ENCODE measurements at places on chromosomes 16 and 17. TPM values are rescaled to one million over a fixed set of nuclear protein-coding genes. Genes with fewer than 3 reads are reported as not detected.
A peak's percentile ranks its signal among the peaks of the same experiment; 100 is the strongest.

KRT39 gene
- not detected for polyA plus RNA-seq

CDH15 gene
- not detected for polyA plus RNA-seq

G6PC1 gene
- not detected for polyA plus RNA-seq

CAPNS2 gene
- not detected for polyA plus RNA-seq

TP53TG3F gene
- not detected for polyA plus RNA-seq

DNA sequence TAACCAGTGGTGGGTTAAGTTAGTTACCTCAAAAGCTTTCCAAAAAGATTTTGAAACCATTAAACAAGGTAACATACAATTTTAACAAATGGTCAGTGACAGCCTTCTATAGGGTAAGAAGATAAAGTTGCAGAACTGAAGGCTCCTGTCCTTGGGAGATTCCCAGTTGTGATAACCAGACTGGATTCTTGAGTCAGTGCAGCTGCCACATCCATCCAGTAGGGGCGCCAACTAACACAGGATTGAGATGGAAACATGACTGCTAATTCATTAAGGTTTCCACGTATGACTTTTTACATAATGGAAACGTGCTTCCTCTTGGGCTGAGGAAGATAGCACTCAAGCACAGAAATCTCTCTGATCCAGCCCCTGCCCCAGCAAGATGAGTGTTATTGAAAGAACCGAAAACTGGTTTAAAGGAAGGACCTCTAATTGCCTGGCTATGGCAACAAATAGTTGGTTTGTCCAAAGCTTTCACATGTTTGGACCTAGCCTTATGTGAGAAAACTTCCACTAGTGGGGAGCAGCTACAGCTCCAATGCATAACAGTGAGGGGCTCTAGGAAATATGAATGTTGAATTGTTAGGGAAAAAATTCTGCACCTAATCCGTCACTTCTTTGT lies 269.8 kb upstream of the MYOCD start:
- H3K27ac ChIP-seq: no peak overlapping the region
- H3K4me3 ChIP-seq: no peak overlapping the region
- no peaks in the 10 kb centered on the region for H3K27me3 ChIP-seq
- H3K36me3 ChIP-seq: no peaks in the 10 kb centered on the region
- no peaks in the 10 kb centered on the region for H3K4me1 ChIP-seq

GRCh38 chr16:1453316-1453715 lies 9.0 kb upstream of the CCDC154 start:
- no peak overlapping the region for H3K4me3 ChIP-seq
- H3K36me3 ChIP-seq: peaks cover 93% of the 10 kb centered on the region
- no peaks in the 10 kb centered on the region for H3K4me1 ChIP-seq
- no peaks in the 10 kb centered on the region for H3K27me3 ChIP-seq

DNA sequence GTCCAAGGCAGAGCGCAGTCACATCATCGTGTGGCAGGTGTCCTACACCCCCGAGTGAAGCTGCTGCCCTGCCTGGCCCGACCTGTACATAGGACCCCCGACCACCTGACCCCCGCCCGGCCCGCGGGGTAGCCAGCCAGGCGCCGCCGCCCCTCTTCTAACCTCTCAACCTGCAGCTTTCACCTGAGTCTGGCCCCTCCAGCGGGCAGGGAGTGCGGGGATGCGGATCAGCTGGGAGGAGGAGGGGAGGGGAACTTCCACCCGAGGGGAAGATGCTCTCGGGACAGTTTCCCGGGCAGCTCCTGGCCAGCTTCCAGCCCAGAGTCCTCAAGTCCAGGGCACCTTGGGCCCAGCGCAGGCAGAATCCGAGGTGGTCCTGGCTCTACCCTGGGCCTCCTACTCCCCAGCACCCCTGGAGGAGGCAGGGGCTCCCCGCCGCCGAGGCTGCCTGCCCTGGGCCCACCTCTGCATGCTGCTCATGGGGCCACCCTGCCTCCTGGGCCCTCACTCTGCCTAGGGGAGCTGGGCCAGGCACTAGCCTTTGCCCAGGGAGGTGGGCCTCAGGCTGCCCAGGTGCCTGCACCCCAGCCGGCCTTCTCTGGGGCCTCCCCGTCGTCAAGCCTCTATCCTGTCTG lies 2.5 kb downstream of the NME3 start:
- H3K4me1 ChIP-seq: peaks cover 20% of the 10 kb centered on the region
- DNase-seq: no peak
- no peak overlapping the region for H3K27ac ChIP-seq
- H3K27me3 ChIP-seq: no peaks in the 10 kb centered on the region
- H3K36me3 ChIP-seq: peaks cover 53% of the 10 kb centered on the region
- no peak overlapping the region for H3K4me3 ChIP-seq

DNA sequence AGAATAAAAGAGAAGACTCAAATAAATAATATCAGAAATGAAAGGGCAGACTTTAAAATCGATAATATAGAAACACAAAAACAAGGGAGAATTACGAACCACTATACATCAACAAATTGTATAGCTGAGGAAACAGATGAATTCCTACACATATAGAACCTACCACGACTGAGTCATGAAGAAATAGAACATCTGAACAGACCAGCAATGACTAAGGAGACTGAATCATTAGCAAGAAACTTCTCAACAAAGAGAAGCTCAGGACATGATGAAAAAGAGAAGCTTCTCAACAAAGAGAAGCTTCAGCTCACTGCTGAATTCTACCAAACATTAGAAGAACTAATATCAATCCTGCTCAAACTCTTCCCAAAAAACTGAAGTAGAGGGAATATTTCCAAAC lies 255.9 kb downstream of the CEP112 start:
- no peak overlapping the region for H3K27ac ChIP-seq
- no peaks in the 10 kb centered on the region for H3K27me3 ChIP-seq
- no peaks in the 10 kb centered on the region for H3K36me3 ChIP-seq

- H3K4me1 ChIP-seq: peaks cover 5% of the 10 kb centered on the region
- H3K27ac ChIP-seq: no peak overlapping the region
- H3K36me3 ChIP-seq: peaks cover 91% of the 10 kb centered on the region
- no peaks in the 10 kb centered on the region for H3K27me3 ChIP-seq
These were observed 18.6 kb downstream of the GGA2 start for GRCh38 chr16:23491490-23492391.

DNA sequence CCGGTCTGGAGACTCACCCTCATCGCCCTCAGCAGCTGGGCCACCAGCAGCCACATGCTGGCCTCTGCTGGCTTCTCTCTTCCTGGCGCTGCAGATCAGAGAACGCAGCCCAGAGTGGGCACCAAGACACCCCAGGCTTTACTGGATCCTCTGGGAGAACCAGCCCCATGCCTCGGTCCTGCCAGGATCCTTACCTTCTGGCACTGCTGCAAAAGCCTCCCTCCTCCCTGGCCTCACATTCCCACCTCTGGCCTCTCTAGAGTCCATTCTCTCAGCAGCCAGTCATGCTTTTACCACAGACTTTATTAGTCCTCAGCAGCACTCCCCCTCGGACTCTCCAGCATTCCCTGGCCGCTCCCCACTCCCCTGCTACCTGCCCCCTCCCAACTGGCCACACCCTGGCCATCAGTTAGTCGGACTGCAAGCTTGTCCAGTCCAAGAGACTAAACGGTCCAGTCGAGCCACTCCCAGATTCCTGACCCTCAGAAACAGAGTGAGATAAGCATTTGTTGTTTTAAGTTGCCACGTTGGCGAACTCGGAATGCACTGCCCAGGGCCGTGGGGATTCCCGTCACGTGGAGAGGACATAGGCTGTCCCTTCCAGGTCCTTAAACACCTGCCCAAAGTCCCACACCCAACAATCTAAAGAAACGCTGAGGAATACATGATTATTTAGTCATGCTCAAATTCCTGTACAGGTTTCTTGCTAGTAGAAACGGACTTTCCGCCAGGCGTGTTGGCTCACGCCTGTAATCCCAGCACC lies 5.9 kb upstream of the SPG7 start:
- no peak overlapping the region for H3K4me3 ChIP-seq
- DNase-seq: no peak
- H3K4me1 ChIP-seq: peaks cover 24% of the 10 kb centered on the region
- peaks cover 5% of the 10 kb centered on the region for H3K36me3 ChIP-seq
- H3K27me3 ChIP-seq: no peaks in the 10 kb centered on the region

GRCh38 chr17:10183931-10184930 lies 14.2 kb downstream of the GAS7 start:
- no peaks in the 10 kb centered on the region for H3K36me3 ChIP-seq
- no peaks in the 10 kb centered on the region for H3K27me3 ChIP-seq
- DNase-seq: no peak
- H3K4me3 ChIP-seq: no peak overlapping the region

DNA sequence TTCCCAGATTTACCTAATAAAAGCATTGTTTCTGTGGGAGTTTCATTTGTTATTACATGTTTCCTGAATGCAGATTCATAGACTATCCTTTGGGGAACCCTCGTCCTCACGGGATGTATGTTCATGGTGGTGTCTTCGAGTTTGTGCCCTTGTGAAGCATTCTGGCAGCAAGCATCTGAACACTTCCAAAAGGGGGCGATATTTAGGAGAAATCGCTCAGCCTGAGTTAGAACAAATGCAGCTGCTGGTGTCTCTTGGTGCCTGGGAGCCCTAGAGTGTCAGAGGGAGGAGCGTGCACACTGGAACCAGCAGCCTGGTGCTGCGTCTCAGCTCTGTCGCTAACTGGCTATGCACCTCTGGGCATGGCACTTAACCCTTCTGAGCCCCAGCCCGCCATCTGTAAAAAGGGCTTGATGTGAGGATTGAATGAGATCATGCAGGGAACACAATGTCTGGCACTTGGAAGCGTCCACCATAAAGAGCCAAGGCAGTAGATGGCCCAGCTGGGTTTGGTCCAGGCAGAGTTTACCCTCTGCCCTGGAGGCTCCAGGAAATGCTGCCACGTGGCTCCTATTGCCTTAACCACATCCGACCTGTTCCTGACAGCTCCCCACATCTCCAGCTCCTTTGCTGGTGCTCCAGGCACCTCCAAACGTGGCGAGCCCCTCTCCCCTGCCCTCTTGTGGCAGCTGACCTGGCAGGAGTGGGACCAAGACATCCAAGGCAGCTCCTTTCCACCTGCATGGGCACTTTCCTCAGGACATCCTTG lies 25.0 kb upstream of the C16orf78 start:
- no peak for DNase-seq
- no peaks in the 10 kb centered on the region for H3K4me1 ChIP-seq
- no peaks in the 10 kb centered on the region for H3K36me3 ChIP-seq
- no peak overlapping the region for H3K27ac ChIP-seq
- H3K27me3 ChIP-seq: no peaks in the 10 kb centered on the region

DNA sequence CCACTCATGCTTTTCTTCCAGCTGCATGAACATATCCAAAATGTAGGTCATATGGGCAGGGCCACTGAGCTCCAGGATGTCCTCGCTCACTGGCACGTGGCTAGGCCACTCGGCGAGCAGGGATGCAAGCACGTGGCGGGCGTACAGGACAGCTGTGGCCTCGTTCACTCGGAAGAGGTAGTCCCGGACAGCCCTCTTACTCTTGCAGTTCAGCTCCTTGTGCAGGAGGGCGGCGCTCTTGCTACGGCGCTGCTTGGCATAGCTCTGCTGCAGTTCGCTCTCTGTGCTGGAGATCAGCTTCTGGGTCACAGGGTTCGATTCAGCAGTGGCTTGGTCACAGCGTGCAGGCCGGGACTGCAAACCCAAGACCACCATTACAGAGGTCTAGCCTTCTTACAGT lies 53.1 kb upstream of the ATP2A3 start:
- H3K4me1 ChIP-seq: no peaks in the 10 kb centered on the region
- no peak overlapping the region for H3K4me3 ChIP-seq
- no peaks in the 10 kb centered on the region for H3K27me3 ChIP-seq
- DNase-seq: no peak
- peaks cover 99% of the 10 kb centered on the region for H3K36me3 ChIP-seq

DNA sequence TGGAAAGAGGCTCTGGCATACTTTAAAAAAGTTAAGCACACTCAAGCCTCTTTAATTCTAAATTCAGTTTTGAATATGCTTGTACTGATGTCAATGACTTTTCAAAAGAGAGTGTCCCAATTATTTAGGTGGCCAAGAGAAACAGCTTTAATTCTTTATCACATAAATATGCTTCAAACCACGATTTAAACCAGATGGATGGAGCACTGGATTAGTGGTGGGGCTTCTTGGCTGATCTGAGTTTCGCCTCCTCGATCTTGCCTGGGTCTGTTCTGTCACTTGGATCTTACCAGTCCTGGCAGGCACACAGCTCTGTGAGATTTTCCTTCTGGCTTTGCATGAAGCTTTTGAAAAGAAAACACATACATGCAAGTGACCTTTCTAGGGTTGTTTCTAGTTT lies 467.8 kb downstream of the MAF start:
- H3K27me3 ChIP-seq: no peaks in the 10 kb centered on the region
- H3K4me1 ChIP-seq: peaks cover 16% of the 10 kb centered on the region
- no peaks in the 10 kb centered on the region for H3K36me3 ChIP-seq
- no peak for DNase-seq
- H3K4me3 ChIP-seq: no peak overlapping the region

DNA sequence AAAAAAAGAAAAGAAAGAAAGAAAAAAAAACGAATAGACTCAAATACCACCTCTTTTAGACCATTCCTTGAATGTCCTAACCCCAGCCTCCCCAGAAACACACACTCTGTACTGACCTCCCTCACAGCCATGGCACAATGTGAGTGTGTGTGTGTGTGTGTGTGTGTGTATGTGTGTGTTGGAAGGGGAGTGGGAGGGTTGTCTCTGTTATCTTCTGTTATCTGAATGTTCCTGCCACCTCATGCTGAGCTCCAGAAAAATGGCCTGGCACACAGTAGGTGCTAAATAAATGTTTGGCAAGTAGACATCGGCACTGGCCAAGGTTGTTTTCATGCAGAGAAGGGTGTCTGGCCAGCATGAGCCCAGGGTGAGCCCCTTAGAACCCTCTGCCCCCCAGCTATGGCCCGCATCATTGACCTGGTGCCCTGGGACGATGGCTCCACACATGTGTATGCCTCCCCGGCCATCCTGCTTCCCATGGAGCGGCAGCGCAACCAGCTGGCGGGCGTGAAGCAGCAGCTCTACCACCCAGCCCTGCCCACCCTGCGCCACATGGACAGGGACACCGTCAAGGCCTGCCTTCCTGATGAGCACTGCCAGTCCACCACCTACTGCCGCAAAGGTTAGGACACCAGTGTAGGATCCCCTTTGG lies 6.6 kb upstream of the CNGB1 start:
- H3K27me3 ChIP-seq: no peaks in the 10 kb centered on the region
- H3K4me1 ChIP-seq: no peaks in the 10 kb centered on the region
- no peak overlapping the region for H3K4me3 ChIP-seq

GRCh38 chr17:62763891-62764600 lies 44.1 kb downstream of the MARCHF10 start:
- DNase-seq: no peak
- no peaks in the 10 kb centered on the region for H3K27me3 ChIP-seq
- H3K36me3 ChIP-seq: no peaks in the 10 kb centered on the region
- no peaks in the 10 kb centered on the region for H3K4me1 ChIP-seq

GRCh38 chr16:83939266-83939855 lies 13.7 kb upstream of the OSGIN1 start:
- no peaks in the 10 kb centered on the region for H3K27me3 ChIP-seq
- peak; percentile 67 for DNase-seq
- H3K27ac ChIP-seq: peak overlapping the region; percentile 51
- H3K4me1 ChIP-seq: peaks cover 17% of the 10 kb centered on the region

Data from CD14-positive monocyte (primary cell).